ENCODE measurements at places on chromosomes 3 and 15.

- no peak for DNase-seq
Observed at GRCh38 chr15:48681353-48681752, 35.8 kb upstream of the FBN1 start.

- DNase-seq: no peak
Observed at GRCh38 chr3:108907194-108907593, 46.5 kb downstream of the GUCA1C start.

DNA sequence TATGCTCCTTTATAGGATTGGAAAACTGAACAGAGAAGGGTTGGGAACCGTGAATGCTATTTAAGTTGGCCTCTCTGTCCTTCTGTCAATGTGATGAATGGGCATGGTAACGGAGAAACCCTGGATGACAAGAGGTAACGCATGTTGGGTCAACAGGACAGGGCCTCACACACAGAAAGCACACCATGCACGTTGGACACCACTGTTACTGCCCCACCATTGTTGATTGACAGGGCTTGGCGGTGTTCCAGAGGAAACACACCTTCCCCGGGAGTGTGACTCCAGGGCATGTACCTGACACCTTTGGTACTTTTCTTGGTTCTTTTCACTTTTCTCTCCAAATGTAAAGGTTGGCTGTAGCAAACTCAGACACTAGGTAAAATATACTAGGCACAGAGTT is 548.5 kb downstream of the OCA2 start:
- DNase-seq: no peak

DNA sequence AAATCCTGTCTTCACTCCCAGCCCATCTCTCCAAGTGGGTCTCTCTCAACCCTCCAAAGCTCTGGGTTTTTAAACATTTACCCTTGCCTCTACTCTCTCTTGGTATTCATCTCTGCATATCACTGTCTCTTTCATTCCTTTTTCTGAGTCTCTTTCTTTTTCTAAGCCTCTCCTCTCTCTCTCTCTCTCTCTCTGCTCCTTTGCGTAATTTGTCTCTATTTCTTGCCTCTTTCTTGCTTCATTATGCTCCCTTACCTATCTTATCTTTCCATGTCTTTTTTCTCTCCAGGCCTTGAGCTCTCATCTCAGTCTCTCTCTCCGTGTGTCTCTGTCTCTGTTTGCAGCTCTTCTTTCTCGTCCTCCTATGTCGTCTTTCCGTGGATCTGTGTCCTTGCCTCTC is 678 bp upstream of the SCAMP5 start:
- DNase-seq: no peak

DNA sequence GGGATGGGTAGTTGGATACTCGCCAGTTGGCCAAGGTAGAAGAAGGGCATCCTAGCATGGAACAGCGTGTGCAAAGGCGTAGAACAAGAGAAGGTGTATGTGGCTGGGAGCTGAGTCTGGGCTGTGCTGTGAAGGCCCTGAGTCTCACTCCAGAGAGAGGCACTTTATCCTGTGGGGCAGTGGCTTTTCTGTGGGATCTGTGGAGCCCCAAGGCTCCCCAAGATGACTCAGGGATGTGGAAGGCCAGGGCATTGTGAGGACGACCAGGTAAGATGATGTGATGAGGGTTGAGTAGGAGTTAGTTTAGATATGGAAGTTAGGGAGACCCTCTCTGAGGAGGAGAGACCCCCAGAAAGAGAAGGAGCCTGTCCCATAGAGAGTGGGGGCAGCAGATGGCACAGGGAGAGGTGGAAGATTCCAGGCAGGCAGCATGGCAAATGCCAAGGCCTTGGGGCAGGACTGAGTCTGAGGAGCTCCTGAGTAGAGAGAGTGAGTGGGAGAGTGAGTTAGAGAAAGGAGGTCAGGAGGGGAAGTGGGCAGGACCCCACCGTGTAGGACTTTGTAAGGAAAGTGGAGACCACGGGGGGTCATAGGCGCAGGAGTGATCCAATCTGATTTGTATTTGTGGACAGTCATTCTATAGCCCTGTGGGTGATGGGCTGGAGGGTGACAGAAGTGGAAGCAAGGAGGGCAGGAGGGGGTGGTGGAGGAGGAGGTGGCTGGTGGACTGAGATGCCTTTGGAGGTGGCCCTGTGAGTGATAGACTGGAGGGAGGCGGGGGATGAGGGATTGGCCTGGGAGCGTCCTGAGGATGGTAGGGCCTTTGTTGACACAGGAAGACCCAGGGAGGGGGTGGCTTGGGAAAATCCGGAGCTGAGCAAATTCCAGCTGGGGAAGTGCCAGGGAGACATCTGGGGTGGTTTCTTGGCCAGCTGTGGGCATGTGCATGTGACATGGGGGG is 50.3 kb downstream of the FBLN2 start:
- no peak for DNase-seq

Data from activated CD4-positive, alpha-beta T cell treated with anti-CD3 and anti-CD28 coated beads for 1 hour (primary cell).